ENCODE measurements at places on chromosomes 3 and 15. TPM values are rescaled to one million over a fixed set of nuclear protein-coding genes. Genes with fewer than 3 reads are reported as not detected.
A peak's percentile ranks its signal among the peaks of the same experiment; 100 is the strongest.

DNA sequence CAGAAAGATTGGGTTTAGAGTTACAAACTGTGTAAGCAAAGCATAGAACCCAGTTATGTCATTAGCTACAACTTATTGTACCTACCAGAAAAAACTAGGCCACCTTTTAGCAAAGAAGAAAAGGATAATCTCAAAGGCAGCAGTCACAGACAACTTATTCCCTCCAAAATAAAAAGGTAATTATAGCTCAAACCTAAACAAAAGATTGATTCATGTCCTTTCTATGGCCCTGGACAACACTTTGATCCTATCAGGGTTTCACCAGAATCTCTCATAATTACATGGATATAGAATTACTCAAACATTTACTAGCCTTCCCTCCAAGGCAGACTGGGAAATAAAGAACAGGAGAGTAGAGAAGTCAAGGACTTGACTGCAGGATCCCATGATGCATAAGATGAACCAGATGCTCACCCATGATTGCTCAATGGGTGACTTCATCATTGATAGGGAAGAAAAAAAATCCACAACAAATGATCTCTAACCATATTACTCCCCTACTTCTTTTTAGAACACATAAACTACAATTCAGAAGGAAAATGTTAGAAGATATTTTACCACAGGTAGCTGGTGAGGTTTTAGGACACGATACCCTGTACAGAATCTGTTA lies 17.4 kb downstream of the DET1 start:
- peaks cover 84% of the 10 kb centered on the region for H3K36me3 ChIP-seq
- DNase-seq: no peak
- H3K4me1 ChIP-seq: peaks cover 3% of the 10 kb centered on the region
- no peak overlapping the region for H3K4me3 ChIP-seq

DNA sequence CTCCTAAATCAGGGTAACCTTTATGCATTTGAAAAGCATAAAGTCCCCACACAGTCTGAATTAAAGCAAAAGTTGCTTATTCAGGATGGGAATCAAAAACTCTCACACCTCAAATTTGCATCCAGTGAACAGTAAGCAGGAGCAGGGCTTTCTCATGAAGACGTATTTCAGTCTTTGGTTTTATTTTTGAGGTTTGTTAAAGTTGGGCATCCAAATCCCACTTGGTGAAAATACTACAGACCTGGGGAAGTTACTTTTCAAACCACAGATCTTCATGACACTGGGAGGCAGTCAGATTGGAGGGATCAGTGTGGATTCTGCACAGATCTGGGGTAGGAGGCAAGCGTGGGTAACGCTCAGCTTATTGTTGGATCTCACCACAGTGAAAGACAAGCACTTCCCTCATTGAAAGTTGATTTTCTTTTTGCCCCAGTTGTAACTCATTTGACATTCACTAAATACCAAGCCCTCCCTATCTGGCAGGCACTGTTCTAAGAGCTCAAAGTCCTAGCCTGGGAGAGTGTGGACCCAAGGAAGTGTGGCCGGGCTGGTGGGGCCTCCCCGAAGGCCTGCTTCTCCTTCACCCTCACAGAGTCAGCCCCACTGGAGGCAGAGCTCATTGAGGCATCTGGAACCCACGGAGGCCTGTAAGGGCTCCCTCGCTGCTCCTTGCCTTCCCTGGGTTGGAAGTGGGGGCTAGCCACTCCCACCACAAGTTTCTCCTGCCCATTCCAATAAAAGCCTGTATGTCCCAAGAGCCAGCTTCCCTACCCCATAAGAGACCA lies 783 bp upstream of the ISG20 start:
- H3K36me3 ChIP-seq: no peaks in the 10 kb centered on the region
- H3K27me3 ChIP-seq: no peaks in the 10 kb centered on the region
- peak overlapping the region; percentile 55 for H3K4me3 ChIP-seq
- H3K4me1 ChIP-seq: peaks cover 26% of the 10 kb centered on the region
- peak overlapping the region; percentile 90 for H3K27ac ChIP-seq

The CAMK2N2 gene
- polyA plus RNA-seq: 0.12 TPM

The WDR53 gene
- polyA plus RNA-seq: 14.7 TPM

Measured in heart right ventricle (tissue), 16 donors.